ENCODE measurements at places on chromosomes 6 and 20. TPM values are rescaled to one million over a fixed set of nuclear protein-coding genes. Genes with fewer than 3 reads are reported as not detected.
A peak's percentile ranks its signal among the peaks of the same experiment; 100 is the strongest.

- no peak for DNase-seq
Observed at GRCh38 chr6:1662534-1662933, 52.8 kb downstream of the FOXC1 start.

DNA sequence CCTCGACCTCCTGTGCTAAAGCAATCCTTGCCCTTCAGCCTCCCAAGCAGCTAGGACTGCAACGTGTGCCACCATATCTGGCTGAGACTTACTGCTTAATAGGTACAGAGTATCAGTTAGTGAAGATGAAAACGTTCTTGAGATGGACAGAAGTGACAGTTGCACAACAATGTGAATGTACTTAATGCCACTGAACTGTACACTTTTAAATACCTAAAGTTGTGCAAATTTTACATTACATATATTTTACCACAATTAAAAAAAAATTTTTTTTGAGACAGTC, 25.9 kb downstream of the NUDT3 start:
- no peak for DNase-seq

DNA sequence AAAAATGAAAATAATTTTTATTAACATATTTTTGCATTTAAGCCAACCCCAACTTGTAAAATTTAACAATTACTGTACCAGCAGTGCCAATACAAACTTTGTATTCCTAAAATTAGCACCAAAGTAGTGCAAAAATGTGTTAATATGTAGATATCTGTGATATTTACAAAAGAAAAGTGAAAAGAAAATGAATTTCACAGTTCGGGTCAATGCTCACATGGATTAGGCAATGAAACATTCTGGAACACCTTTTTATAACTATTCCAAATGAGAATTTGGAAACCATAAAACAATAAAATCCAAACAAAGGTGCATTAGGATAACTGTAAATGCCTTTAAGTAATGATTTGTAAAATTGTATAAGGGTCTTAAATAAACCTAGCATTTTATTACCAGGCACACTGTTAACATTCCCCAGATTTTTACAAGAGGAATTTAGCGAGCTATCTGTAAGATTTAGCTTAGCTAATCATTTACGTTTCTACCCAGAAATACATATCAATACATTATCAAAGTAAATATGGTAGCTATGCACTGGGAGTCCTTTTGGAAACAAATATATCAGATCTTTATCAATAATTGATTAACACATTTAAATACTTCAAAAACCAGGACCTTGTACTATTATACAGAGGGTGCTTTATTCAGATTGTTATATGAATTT, 112.2 kb downstream of the MTFR2 start:
- no peak for DNase-seq

GRCh38 chr6:118648866-118649554, 2.4 kb downstream of the CEP85L start:
- no peak for DNase-seq

GRCh38 chr6:47112317-47112716, 70.2 kb upstream of the ADGRF1 start:
- DNase-seq: no peak

- peak; percentile 74 for DNase-seq
Observed at GRCh38 chr6:133130863-133131262, 110.3 kb upstream of the EYA4 start.

The PLCB4 gene
- total RNA-seq: 38.9 TPM

DNA sequence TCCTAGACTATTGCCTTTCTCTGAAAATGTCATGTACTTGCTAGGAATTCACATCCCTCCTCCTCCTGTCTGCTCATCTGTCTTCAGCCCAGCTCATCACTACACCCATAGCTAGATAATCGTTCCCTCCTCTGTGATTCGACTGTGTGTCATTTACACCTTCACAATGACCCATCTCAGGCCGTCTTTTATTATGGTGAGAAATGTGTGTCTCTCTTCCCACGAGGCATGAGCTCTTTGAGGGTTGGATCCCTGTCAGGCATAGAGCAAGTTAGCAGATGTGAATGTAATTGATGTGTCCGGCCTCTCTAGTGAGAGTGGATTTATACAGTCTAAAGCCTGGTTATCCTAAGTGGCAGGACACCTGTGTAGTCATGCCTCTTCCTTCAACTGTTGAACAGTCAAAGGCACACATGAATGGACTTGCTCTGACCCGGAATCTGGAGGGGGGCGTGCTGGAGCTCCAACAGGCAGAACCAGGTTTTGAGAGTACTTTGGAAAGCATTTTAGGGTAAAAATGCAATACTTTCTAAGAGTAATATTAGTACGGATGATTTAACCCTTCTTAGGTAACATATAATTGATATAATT, 182.1 kb downstream of the UTRN start:
- no peak for DNase-seq

DNA sequence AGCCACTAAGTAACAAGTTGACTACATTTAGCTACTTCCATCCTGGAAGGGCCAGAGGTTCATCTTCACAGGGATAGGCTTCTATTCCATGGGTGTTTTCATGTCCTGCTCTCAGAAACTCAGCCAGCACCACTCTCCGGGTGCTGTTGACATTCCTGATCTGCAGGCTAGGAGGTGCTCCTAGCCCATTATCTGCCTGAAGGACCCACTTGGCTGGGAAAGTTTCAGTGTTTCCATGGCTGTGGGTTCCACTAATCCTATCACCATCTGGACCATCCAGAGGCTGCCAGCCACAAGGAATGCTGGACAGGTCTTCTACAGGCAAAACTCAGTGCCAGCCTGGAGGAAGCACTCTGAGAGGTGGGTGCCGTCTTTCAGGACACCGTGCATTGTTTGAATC, 45.2 kb downstream of the HLA-G start:
- no peak for DNase-seq

All from astrocyte (in vitro differentiated cells and primary cell).